GM23338 (cell line): ENCODE measurements at places on chromosomes 16 and 17.

DNA sequence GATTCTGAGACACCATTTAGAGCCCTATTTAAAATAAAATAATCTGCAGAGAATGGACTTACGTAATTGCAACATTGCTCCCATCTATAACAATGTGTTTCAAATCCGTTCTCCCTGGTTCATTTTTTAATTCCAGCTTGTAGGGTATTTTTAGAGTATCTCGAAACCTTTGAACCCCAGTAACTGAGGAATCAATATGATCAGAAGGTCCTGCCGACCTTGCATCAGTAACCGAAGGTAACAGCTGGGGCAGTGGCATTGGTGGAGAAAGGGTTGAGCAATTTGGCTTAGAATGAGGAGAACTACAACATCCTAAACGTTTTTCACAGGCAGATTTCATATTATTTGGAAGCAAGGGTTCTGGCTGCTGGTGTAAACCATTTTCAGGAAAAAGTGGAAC lies 49.3 kb downstream of the N4BP1 start:
- no peak for DNase-seq

DNA sequence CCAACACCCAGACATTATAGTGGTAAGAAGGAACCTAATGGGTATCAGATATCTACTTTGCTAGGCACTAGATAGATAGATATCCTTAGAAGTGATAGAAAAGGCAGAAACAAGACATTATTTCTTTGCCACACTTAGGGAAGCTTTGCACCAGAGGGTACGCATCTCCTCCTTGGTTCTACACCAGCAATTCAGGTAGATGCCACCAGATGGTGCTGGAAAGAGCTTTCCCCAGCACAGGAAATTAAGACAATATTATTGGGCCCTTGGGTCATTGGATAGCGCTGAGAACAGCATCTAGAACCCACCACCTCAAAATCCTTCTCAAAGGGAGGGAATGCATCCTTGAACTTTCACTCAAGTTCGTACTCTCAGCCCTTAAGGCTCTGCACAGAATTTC lies 173.8 kb upstream of the CCL2 start:
- peak; percentile 76 for DNase-seq

- no peak for DNase-seq
These were observed 11.0 kb upstream of the KRT19 start for GRCh38 chr17:41539071-41539492.

DNA sequence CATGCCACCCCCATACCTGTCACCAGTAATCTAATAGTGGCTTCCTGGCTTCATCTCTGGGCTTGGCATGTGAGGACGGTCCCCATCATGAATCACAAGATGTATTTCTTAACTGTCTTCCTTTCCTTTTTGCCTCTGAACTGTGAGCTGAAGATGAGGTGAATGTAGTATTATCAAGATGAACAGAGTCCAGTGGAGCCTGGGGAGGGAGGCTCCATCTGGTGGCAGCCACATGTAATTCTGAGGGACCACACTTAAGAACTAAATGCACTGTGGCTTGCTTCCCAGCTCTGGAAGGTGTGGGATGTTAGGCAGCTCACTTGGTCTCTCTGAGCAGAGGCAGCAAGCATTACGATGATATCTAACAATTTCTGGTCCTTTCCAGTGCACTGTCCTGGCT lies 354.9 kb upstream of the ASIC2 start:
- peak; percentile 67 for DNase-seq

GRCh38 chr16:78552106-78552675 lies 452.7 kb downstream of the WWOX start:
- no peak for DNase-seq

- DNase-seq, result peak; percentile 62
These were observed 1.5 kb downstream of the HAPSTR1 start for GRCh38 chr16:9092978-9093344.

GRCh38 chr16:1289477-1289866 lies 20.0 kb upstream of the UBE2I start:
- DNase-seq, result no peak

- no peak for DNase-seq
These were observed 15.0 kb downstream of the CCDC47 start for GRCh38 chr17:63758428-63758827.

DNA sequence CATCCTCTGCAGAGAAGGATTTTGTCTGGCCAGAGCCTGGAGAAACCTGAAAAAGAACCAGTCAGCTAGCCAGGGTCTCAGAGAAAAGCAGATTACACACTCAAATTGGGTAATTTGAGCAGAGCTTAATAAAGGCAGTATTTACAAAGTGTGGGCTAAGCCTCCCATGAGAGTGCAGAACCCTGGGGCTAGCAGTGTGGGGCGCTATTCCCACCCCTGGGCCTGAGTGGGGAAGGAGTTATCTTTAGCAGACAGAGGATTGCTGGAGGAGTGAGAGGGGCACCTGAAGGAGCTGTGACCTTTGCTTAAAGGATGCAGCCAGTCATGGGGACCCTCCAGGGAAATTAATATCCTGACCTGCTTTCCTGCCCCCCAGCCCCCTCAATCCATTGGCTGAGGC lies 46.2 kb downstream of the SNX20 start:
- no peak for DNase-seq

- peak; percentile 96 for DNase-seq
These were observed 881 bp upstream of the LLGL1 start for GRCh38 chr17:18224387-18225120.

DNA sequence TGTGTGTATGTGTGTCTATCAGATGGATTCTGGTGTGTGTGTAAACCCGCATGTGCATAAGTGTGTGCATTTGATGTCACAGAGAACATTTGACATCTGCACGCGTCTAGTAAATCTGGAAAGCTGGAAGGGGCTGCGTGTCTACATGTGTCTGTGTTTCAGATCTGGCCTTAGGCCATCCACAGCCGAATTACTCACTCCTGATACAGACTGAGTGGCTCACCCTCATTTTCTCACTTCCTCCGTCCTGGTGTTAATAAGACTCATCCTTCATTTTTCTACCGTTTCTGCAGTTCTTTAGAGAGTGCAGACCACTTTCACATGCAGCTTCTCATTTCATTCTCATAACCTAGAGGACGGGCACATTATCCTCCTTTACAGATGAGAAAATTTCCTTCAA lies 491.6 kb downstream of the CDH13 start:
- no peak for DNase-seq

DNA sequence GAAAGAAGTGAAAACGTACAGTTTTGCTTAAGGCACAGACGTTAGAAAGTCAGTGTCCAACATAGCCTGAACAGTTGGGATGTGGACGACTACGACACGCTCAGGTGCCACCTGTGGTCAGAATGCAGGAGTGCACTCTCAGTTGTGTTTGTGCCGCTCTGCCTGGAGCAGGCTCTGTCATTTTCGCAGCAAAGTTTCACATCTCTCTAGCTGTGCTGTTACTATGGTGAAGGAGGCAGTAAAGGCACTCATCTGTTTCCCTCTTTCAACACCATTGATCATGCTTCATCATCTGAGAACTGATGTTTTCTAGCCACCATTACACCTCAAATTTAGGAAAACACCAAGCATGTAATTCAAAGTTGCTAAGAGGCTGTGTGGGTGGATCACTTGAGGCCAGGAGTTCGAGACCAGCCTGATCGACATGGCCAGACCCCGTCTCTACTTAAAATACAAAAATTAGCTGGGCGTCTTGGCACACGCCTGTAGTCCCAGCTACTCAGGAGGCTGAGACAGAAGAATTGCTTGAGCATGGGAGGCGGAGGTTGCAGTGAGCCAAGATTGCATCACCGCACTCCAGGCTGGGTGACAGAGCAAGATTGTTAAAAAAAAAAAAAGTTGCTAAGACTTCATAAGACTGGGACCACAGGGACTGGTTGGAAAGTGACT lies 44.9 kb upstream of the DNAJA2 start:
- peak; percentile 76 for DNase-seq

DNA sequence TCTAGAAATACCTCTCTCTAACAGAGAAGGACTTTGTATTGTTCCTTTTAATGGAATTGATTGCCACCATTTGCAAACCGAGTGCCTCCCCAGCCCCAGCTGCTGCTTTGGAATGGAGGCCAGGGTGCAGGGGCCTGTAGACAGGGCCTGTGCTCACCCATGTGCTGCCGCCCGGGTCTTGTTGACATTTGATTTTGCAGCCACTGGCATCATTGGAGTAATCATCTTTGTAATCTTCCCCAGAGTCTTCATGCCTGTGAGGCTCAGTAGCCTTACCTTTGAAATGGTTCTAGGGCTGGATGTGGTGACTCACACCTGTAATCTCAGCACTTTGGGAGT lies 119.8 kb downstream of the CLEC16A start:
- DNase-seq, result no peak

DNA sequence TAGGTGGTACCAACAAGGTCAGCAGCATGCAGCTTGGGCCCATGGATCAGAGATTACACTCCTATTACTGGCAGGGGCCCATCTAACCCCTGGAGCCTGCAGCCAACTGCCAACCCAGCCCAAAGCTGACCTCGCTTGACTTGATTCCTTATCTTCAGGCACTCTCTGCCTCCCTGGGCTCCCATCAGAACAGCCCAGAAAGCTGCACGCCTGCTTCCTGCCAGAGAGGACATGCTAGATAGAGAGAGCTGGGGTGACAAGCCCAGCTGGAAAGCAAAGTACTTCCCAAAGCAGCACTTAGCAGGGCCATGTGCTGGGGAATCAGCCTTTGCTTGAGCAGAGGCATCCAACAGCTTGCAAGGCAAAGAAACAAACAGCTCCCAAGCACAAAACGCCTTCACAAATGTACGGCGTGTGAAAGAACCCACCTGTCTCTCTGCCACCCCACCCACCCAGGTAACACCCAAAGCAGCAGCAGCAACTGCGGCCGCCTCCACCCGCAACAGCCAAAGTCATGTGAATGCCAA lies 74.2 kb upstream of the NLK start:
- DNase-seq, result no peak

- no peak for DNase-seq
These were observed 16.6 kb downstream of the NUDT7 start for GRCh38 chr16:77738706-77739558.

DNA sequence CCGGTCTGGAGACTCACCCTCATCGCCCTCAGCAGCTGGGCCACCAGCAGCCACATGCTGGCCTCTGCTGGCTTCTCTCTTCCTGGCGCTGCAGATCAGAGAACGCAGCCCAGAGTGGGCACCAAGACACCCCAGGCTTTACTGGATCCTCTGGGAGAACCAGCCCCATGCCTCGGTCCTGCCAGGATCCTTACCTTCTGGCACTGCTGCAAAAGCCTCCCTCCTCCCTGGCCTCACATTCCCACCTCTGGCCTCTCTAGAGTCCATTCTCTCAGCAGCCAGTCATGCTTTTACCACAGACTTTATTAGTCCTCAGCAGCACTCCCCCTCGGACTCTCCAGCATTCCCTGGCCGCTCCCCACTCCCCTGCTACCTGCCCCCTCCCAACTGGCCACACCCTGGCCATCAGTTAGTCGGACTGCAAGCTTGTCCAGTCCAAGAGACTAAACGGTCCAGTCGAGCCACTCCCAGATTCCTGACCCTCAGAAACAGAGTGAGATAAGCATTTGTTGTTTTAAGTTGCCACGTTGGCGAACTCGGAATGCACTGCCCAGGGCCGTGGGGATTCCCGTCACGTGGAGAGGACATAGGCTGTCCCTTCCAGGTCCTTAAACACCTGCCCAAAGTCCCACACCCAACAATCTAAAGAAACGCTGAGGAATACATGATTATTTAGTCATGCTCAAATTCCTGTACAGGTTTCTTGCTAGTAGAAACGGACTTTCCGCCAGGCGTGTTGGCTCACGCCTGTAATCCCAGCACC lies 5.9 kb upstream of the SPG7 start:
- DNase-seq, result no peak

- peak; percentile 91 for DNase-seq
These were observed 46.3 kb downstream of the VMP1 start for GRCh38 chr17:59753522-59754467.

DNA sequence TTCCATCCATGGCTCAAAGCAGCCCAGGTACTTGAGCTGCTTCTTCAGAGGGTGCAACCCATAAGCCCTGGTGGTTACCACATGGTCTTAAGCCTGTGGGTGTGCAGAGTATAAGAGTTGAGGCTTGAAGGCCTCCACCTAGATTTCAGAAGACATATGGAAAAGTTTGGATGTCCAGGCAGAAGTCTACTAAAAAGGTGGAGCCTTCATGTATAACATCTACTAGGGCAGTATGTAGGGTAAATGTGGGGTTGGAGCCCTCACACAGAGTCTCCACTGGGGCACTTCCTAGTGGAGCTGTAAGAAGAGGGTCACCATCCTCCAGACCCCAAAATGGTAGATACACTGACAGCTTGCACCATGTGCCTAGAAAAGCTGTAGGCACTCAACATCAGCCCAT lies 120.9 kb downstream of the HS3ST3A1 start:
- DNase-seq, result peak; percentile 11

GRCh38 chr17:63696381-63696961 lies 3.5 kb downstream of the LIMD2 start:
- peak; percentile 90 for DNase-seq

GRCh38 chr17:10116267-10116666 lies 82.1 kb downstream of the GAS7 start:
- DNase-seq, result no peak

DNA sequence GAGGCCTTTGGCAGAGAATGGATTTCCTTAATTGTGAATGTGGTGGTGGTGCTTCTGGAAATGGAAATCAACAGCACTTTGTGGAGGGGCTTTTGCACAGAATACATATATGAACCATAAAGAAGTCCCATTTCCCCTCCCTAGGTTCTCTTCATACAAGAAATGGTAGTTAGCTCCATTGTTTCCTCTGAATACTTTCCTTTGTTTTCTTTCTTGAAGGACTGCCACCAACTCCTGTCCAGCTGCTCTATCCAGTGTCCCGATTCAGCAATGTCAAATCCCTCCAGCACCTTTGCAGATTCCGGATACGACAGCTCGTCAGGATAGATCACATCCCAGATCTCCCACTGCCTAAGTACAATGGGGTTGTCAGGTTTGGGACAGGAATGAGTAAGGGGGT lies 33.2 kb upstream of the ARHGAP23 start:
- no peak for DNase-seq

GRCh38 chr17:19424934-19425868 lies 14.2 kb downstream of the RNF112 start:
- DNase-seq, result no peak

GRCh38 chr16:87129771-87130170 lies 187.4 kb downstream of the C16orf95 start:
- no peak for DNase-seq

GRCh38 chr16:3216263-3216640 lies 18.7 kb downstream of the ZNF200 start:
- no peak for DNase-seq

DNA sequence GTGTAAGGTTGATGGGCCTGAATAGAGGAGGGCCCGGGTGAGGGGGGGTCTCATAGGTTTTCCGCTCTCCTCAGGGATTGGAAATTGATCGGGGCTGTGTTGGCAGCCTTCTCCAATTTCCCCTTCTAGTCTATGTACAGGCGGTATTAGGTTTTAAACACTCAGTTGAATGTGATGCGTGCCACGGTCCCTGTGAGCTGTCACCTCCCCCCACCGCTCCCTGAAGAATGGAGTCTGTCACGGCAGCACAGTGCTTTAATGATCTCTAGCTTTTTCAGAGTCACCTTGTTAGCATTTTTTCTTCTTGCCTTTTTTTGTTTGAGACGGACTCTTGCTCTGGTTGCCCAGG lies 800 bp downstream of the COX4I1 start:
- DNase-seq, result peak; percentile 36
